Astrocyte of the spinal cord (primary cell): ENCODE measurements at places on chromosomes 7 and 10.

DNA sequence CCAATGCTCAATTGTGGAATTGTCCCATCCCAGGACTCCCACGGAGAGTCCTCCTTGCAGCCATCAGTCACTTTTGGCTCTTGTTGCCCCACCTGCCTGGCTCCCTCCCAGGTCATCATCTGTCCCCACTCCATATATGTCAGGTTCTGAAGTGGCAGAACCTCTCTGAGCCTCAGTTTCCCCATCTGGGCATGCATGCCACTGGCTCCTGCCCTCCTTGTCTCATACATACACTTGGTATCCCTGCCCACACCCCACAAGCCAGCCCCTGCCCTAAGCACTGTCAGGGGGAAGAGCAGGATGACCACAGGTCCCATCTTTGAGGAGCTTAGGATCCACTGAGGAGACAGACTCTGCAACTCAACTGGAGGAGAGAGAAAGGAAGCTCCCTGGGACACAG, 156.9 kb downstream of the GRID1 start:
- no peak for DNase-seq

GRCh38 chr10:88070080-88070880, 206.9 kb downstream of the PTEN start:
- DNase-seq, result peak; percentile 20

DNA sequence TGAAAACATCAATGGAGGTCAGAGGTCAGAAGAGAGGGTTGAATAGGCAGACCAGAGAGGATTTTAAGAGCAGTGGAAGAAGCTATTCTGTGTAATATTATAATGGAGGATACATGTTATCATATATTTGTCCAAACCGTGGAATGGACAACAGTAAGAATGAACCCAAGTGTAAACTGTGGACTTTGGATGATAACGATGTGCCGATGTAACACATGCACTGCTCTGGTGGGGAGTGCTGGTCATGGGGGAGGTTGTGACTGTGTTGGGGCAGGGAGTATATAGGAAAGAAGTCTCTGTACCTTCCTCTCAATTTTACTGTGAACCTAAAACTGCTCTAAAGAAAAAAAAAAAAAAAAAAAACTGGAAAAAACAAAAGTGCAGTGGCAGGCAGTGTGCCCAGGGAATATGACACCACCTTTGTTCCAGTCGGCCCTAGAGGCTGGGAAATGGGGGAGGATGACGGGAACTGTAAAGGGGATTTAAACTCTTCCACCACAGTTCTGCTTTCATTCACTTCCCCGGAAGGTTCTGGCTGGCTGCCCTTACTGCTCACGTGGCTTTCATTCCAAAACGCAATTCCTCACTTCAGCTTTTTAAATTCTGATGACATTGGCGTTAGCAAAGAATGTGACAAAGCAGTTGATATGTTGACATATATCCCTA, 113.7 kb upstream of the ANKRD1 start:
- DNase-seq, result peak; percentile 71

DNA sequence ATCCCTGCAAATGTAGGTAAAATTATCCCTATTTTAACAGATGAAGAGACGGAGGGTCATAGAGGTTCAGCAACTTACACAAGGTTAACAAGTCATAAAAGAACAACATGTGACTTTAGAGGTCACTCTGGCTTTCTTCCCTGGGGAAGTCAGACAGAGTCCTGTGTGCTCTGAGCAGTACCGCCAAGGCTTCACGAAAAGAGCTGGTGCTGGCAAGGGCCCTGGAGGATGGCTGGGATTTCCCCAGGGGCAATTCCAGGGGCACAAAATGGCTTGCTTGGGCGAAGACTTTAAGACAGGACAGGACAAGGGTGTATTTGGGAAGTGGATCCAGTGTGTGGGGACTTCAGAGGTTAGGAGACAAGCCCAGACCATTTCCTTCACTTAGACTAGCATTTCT, 144.1 kb downstream of the PIP4K2A start:
- DNase-seq, result no peak

GRCh38 chr10:120503689-120504088, 46.7 kb downstream of the PLPP4 start:
- DNase-seq, result peak; percentile 52

DNA sequence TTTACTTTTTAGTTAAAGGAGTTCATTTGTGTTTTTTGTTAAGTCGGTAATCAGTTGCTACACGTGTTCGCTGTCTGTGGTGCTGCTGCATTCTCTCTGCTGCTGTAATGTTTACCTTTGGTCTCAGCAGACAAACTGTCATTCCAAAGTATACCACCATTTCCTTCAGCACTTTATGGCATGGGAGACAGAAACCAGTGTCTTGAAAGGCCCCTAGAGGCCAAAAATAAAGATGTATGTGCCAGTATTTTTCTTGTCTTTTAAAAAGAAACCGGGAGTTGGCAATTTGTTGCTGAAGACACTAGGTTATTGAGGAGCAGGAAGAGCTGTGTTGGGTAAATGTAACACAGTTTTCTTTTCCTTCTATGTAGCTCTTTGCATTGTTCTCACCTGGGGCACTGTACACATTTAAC, 24.1 kb downstream of the ZNF92 start:
- DNase-seq, result peak; percentile 66

- no peak for DNase-seq
These were observed 111.3 kb downstream of the PTPN20 start for GRCh38 chr10:47022311-47023131.

- peak; percentile 78 for DNase-seq
These were observed 38.8 kb downstream of the TMEM60 start for GRCh38 chr7:77759294-77759889.

DNA sequence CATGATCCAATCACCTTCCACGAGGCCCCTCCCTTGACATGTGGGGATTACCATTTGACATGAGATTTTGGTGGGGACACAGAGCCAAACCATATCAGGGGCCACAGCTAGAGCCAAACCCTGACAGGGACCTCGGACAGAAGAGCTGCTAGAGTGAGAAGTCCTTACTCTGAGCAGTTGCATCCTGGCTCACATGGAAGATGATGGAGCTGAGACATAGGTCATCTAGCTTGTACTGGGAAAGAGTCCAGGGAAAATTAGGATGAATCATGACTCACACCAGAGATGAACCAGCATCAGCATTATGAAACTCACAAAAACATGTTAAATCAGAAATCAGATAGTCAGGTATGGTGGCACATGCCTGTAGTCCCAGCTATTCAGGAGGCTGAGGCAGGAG, 12.8 kb upstream of the FMC1 start:
- DNase-seq, result peak; percentile 58

GRCh38 chr10:102540023-102540422, 36.3 kb downstream of the SUFU start:
- DNase-seq, result peak; percentile 10

DNA sequence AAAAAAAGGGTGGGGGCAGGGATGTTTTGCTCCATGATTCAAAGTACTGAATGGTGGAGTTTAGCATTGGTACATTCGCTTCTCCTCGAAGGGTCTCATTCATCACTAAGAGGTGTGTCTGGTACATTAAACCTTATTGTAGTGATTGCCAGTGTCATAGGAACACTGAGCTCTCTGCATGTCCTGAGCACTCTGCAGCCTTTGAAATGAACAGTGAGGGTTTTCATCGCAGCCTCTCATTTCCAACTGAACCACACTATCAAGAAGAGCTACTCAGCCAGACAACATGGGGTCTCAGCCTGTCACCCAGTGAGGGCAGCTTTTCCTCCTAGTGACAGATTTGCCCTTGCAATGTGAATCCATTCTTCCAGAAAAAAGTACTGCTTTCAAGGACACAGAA, 7.6 kb upstream of the DEPP1 start:
- no peak for DNase-seq

DNA sequence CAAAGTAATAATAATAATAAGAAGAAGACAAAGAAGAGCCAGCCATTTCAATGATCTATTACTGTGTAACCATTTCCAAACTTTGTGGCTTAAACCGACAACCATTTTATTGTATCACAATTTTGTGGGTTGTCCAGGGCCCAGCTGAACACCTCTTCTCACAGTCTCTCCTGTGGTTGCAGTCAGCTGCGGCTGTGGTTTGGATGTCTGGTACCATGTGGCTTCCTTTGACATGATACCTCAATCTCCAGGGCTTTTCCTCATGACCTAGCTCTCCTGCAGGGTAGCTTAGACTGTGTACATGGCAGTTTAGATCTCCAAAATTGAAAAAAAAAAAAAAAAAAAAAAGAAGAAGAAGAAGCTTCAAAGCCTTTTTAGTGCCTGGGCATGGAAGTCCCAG, 72.6 kb upstream of the NFKB2 start:
- DNase-seq, result peak; percentile 50

DNA sequence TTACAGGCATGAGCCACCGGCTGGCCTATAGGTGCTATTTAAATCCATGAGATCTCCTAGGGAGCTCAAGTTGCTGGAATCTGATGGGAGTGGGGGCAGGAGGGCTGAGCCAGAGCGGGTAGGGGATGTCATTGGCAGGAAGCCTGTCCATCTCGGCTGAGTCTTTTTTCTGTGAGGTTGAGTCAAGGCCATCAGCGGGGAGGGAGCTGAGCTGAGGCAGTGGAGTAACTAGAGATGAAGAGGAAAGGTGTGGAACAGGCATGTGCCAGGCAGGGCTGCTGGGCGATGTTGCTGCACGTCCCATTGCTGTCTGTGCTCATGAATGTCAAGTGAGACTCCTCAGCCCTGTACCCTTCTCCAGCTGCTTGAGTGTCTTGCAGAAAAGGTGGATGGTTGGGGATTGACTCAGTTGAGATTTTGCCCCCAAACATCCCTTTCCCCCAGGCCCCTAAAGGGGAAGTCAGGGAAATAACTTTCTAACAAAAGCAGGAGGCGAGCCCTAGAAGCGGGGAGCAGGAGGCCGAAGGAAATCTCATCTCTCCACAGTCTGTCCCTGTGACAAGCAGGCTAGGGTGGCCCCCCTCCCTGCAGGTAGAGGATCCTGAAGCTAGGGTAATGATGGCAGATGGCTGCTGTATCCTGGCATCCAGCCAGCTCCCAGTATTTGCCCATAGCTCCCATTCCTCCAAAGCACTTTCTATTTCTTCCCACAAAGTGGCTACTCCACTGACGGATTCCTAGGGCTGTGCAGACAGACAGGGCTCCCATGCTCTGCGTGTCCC, 5.4 kb downstream of the ATP6V1F start:
- DNase-seq, result no peak

DNA sequence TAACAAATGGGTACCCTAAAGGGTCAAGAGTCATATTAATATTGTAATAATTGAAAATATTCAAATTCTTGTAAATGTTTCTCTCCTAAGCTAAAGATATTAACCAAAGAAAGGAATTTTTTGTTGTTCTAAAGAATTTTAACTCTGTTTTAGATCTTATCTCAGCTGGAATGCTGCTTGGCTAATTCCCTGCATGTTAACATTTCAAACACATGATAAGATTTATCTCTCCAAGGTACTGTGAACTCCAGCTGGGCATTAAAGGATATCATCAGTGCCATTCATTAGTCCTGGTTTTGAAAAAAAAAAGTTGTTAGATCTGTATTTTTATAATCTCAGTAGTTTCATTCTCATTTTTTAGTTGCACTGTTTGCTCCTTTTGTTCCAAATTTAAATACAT, 76.9 kb downstream of the MAPK8 start:
- no peak for DNase-seq

DNA sequence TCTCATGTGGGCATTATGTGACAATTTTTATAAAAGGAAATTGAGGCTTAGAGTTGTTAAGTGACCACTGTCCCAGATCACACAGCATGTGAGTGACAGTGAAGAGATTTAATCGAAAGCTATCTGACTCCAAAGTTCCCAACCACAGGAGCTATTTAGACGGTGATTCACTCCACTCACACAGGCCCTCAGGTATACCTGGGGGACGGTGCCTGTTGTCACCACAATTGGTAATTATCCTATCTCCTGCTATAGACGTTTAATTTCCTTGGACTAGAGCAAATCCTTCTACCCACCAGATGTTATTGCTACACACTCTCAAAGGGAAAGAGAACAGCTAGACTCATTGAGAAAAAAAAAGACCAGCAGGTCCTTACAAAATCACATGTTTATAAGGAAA, 145.5 kb downstream of the KLF6 start:
- no peak for DNase-seq
